ENCODE measurements at places on chromosomes 5 and 9.

GRCh38 chr9:110847671-110848070, 179.1 kb downstream of the MUSK start:
- ATAC-seq, result no peak

DNA sequence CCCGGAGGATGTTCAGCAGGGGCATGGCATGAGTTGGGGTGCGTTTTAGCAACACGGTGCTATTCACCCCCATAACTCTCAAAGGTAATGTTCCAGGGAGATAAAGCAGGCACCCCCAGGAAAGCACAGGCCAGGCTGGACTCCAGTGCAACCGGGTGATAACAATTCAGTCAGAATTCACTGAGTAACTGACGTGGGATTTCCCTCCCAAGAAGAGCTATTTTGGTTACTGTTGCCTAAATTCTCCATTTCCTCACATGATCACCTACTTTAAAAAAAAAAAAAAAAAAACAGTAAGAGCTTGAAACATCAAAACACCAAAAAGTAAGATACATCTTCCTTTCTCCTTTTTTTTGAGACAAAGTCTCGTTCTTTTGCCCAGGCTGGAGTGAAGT, 137.6 kb upstream of the WWC1 start:
- no peak for ATAC-seq

DNA sequence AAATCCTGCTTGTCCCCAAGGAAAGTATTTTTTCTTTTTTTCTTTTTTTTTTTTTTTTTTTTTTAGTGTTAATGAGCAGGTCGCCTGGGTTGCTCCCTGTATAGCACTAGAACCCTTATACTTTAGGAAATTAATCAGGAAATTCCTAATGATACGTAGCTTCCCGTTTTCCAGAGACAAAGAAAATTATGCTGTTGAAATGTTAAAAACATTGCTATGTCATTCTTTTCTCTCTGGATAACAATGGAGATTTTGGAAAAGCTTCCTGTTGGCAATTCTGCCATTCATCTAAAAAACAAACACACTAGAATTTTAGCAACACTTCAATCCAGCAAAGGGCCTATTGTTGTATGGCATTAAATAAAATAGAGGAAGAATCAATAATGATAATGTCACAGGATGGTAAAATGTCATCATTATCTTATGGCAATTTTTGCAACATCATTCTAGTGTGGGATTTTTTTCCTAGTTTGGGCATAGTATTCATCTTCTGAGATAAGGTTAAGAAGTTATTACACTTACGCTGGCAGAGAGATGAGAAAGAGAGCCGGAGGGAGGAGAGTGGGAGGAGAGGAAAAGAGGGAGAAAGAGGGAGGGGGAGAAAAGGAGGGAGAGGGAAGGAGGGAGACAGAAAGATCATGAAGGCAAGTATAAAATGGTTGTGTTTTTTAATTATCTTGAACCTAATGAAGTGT, 315.8 kb upstream of the PDE4D start:
- no peak for ATAC-seq

GRCh38 chr9:104092875-104093600, 1.1 kb upstream of the SMC2 start:
- ATAC-seq, result no peak

DNA sequence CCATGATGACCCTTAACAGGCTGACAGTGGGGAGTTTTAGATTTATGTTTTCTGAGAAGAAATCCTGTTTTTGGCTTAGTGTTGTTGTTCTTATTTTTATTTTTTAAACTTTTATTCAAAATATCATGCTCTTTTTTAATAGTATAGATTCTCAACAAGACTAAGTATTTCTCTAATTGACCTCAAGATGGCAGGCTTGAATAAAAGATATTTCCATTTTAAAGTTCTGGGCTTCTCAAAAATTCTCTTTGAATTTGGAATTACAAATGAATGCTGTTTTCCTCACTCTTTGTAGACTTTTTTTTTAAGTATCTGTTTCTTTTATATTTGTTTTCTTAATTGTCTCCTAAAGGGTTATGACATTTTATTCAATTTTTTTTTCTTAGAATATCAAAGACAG, 50.0 kb upstream of the SH3GL2 start:
- ATAC-seq, result no peak

GRCh38 chr9:84698323-84698722, 28.8 kb downstream of the NTRK2 start:
- ATAC-seq, result no peak

- no peak for ATAC-seq
Observed at GRCh38 chr5:103336941-103337340, 78.4 kb downstream of the MACIR start.

DNA sequence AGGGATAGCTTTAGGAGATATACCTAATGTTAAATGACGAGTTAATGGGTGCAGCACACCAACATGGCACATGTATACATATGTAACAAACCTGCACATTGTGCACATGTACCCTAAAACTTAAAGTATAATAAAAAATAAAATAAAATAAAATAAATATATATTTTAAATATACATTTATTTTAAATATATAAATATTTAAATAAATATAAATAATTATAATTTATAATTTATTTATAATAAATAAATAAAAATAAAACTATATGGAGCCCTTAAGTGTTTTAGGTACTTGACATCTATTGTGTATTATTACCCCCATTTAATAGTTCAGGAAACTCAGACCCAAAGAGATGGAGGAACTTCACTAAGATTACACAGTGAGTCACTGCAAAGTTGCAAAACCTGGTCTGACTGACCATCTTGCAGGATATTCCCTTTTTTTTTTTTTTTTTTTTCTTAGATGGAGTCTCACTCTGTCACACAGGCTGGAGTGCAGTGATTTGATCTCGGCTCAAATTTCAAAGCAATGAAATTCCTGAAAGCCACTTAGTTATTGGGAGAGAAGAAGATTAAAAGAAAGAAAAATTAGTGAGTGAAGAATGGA, 5.8 kb upstream of the C5orf52 start:
- no peak for ATAC-seq

- ATAC-seq, result peak; percentile 28
Observed at GRCh38 chr5:58240322-58240721, 219.6 kb downstream of the PLK2 start.

- no peak for ATAC-seq
Observed at GRCh38 chr5:103271570-103272289, 13.2 kb downstream of the MACIR start.
